ENCODE measurements at places on chromosomes 2 and 18. TPM values are rescaled to one million over a fixed set of nuclear protein-coding genes. Genes with fewer than 3 reads are reported as not detected.

The NTSR2 gene
- total RNA-seq = not detected

The LYPD6 gene
- 2.2 TPM for total RNA-seq

The OLA1 gene
- 65.8 TPM for total RNA-seq

The PSTPIP2 gene
- total RNA-seq = 9.0 TPM

The RESP18 gene
- not detected for total RNA-seq

The TRPM8 gene
- not detected for total RNA-seq

The MITD1 gene
- total RNA-seq = 21.7 TPM

The AQP12A gene
- 18.9 TPM for total RNA-seq

The DUSP19 gene
- 2.8 TPM for total RNA-seq

The SLC9A4 gene
- total RNA-seq = not detected

The NIFK gene
- 31.2 TPM for total RNA-seq

The TMEM247 gene
- not detected for total RNA-seq

The POMC gene
- 0.29 TPM for total RNA-seq

The INHBB gene
- 0.29 TPM for total RNA-seq

The SETBP1 gene
- 15.0 TPM for total RNA-seq

The SAP130 gene
- total RNA-seq = 29.8 TPM

The C2orf76 gene
- total RNA-seq = 5.5 TPM

The ST6GAL2 gene
- 0.20 TPM for total RNA-seq

The CPLX4 gene
- total RNA-seq = not detected

The RGPD4 gene
- 0.13 TPM for total RNA-seq

The TDRD15 gene
- not detected for total RNA-seq

The SCN3A gene
- total RNA-seq = 2.1 TPM

The FSHR gene
- total RNA-seq = not detected

The HOXD9 gene
- 2.2 TPM for total RNA-seq

The DYNAP gene
- not detected for total RNA-seq

The ERBB4 gene
- total RNA-seq = not detected

The LOXHD1 gene
- total RNA-seq = not detected

The AQP12B gene
- total RNA-seq = 10.0 TPM

The ERMN gene
- 0.14 TPM for total RNA-seq

The POU3F3 gene
- total RNA-seq = 0.12 TPM

The CENPA gene
- total RNA-seq = 10.1 TPM

The ZNF2 gene
- total RNA-seq = 2.9 TPM

The FTCDNL1 gene
- total RNA-seq = 2.3 TPM

The METTL5 gene
- total RNA-seq = 60.3 TPM

The SLC14A1 gene
- total RNA-seq = 0.46 TPM

The DYNC2LI1 gene
- total RNA-seq = 18.1 TPM

The ABCG5 gene
- 0.22 TPM for total RNA-seq

The STPG4 gene
- total RNA-seq = 0.46 TPM

The RFTN2 gene
- 1.9 TPM for total RNA-seq

The PTH2R gene
- not detected for total RNA-seq

The GPR155 gene
- 6.8 TPM for total RNA-seq

The PMS1 gene
- 13.5 TPM for total RNA-seq

The SLC19A3 gene
- 21.6 TPM for total RNA-seq

The SEPTIN10 gene
- total RNA-seq = 112 TPM

The CASP8 gene
- total RNA-seq = 38.4 TPM

The KIAA2012 gene
- total RNA-seq = 0.13 TPM

The POTEI gene
- 0.07 TPM for total RNA-seq

The CCDC68 gene
- total RNA-seq = 71.4 TPM

The GNAL gene
- total RNA-seq = 5.3 TPM

The NGEF gene
- total RNA-seq = 20.1 TPM

The SERPINB12 gene
- total RNA-seq = not detected

Data from mucosa of descending colon (tissue), 3 donors.